A549 treated with CpdA at 1 μM for 4 hours (cell line): ENCODE measurements at places on chromosomes 7 and 10. TPM values are rescaled to one million over a fixed set of nuclear protein-coding genes. Genes with fewer than 3 reads are reported as not detected.

The PDE6C gene
- not detected in 5 replicates for total RNA-seq

The VWA2 gene
- not detected in 5 replicates for total RNA-seq

The ANKRD26 gene
- 2.2 to 3.3 TPM (median 2.9 TPM) in 5 replicates for total RNA-seq

The AHR gene
- total RNA-seq = 10.8 to 18.0 TPM (median 15.4 TPM) in 5 replicates

The RAPGEF5 gene
- 0.05 to 0.43 TPM (median 0.09 TPM) in 5 replicates for total RNA-seq

The ZDHHC6 gene
- total RNA-seq = 28.7 to 34.8 TPM (median 30.7 TPM) in 5 replicates

The TUBAL3 gene
- total RNA-seq = 0.24 to 0.49 TPM (median 0.31 TPM) in 5 replicates

The CCL24 gene
- total RNA-seq = not detected in 5 replicates

The SRI gene
- total RNA-seq = 99.7 to 141 TPM (median 133 TPM) in 5 replicates

The MYH16 gene
- 0.64 to 1.0 TPM (median 0.84 TPM) in 5 replicates for total RNA-seq

The OPTN gene
- 51.3 to 64.3 TPM (median 55.8 TPM) in 5 replicates for total RNA-seq

The ZNF438 gene
- 1.7 to 2.2 TPM (median 1.8 TPM) in 5 replicates for total RNA-seq

The DNAH11 gene
- 0.05 to 0.20 TPM (median 0.10 TPM) in 5 replicates for total RNA-seq

The KCNH2 gene
- total RNA-seq = 0.40 to 0.52 TPM (median 0.47 TPM) in 5 replicates

The PPIA gene
- 4,920 to 6,264 TPM (median 5,217 TPM) in 5 replicates for total RNA-seq

The HTR5A gene
- total RNA-seq = not detected in 5 replicates

The SUFU gene
- total RNA-seq = 6.4 to 8.4 TPM (median 7.3 TPM) in 5 replicates

The LRRC4 gene
- not detected in 5 replicates for total RNA-seq

The GPR85 gene
- not detected in 5 replicates for total RNA-seq

The CABCOCO1 gene
- total RNA-seq = 0.14 to 1.5 TPM (median 0.54 TPM) in 5 replicates

The WAPL gene
- total RNA-seq = 14.8 to 18.2 TPM (median 16.6 TPM) in 5 replicates

The ADRB1 gene
- total RNA-seq = 0.41 to 0.94 TPM (median 0.74 TPM) in 5 replicates

The EPDR1 gene
- 69.7 to 80.3 TPM (median 75.1 TPM) in 5 replicates for total RNA-seq

The TOMM7 gene
- total RNA-seq = 429 to 1,163 TPM (median 501 TPM) in 5 replicates

The TYW1B gene
- total RNA-seq = 2.7 to 3.4 TPM (median 3.1 TPM) in 5 replicates

The SPDYE6 gene
- total RNA-seq = not detected in 5 replicates

The PARG gene
- 17.1 to 23.1 TPM (median 19.1 TPM) in 5 replicates for total RNA-seq

The LAMB1 gene
- 118 to 182 TPM (median 130 TPM) in 5 replicates for total RNA-seq

The GNAT3 gene
- not detected in 5 replicates for total RNA-seq

The SLIT1 gene
- total RNA-seq = 0.05 to 0.17 TPM (median 0.07 TPM) in 5 replicates

The HOGA1 gene
- total RNA-seq = 0.81 to 2.0 TPM (median 1.3 TPM) in 5 replicates

The TSPAN15 gene
- 85.7 to 107 TPM (median 105 TPM) in 5 replicates for total RNA-seq

The SPDYE2B gene
- not detected in 5 replicates for total RNA-seq

The CALCR gene
- not detected in 5 replicates for total RNA-seq

The CCDC136 gene
- total RNA-seq = 1.8 to 3.7 TPM (median 2.2 TPM) in 5 replicates

The TRIM73 gene
- 1.3 to 2.6 TPM (median 1.9 TPM) in 5 replicates for total RNA-seq

The ZNF786 gene
- 6.2 to 6.7 TPM (median 6.5 TPM) in 5 replicates for total RNA-seq

The HOXA6 gene
- 1.4 to 1.9 TPM (median 1.8 TPM) in 5 replicates for total RNA-seq

The ENTPD1 gene
- total RNA-seq = 0.02 to 0.10 TPM in 2 of 5 replicates, not detected in the others

The CRHR2 gene
- 0.03 TPM in 1 of 5 replicates, not detected in the others for total RNA-seq

The RSPH10B gene
- 0.08 to 0.33 TPM (median 0.19 TPM) in 4 of 5 replicates, not detected in the other for total RNA-seq

The IFIT1B gene
- total RNA-seq = not detected in 5 replicates

The SUPV3L1 gene
- 35.4 to 39.2 TPM (median 37.9 TPM) in 5 replicates for total RNA-seq

The FKBP14 gene
- 7.1 to 11.4 TPM (median 10.0 TPM) in 5 replicates for total RNA-seq

The LRRC17 gene
- 0.07 to 0.12 TPM (median 0.07 TPM) in 3 of 5 replicates, not detected in the others for total RNA-seq

The GNG11 gene
- 32.3 to 35.6 TPM (median 33.9 TPM) in 5 replicates for total RNA-seq

The C10orf62 gene
- 0.12 TPM in 1 of 5 replicates, not detected in the others for total RNA-seq

The SEC61A2 gene
- total RNA-seq = 11.1 to 13.8 TPM (median 12.6 TPM) in 5 replicates

The FAM20C gene
- 29.8 to 39.0 TPM (median 35.5 TPM) in 5 replicates for total RNA-seq

The UPK3BL1 gene
- total RNA-seq = 8.6 to 16.5 TPM (median 13.2 TPM) in 5 replicates

The THSD7A gene
- total RNA-seq = 1.4 to 2.5 TPM (median 2.3 TPM) in 5 replicates

The ZNF282 gene
- 21.4 to 28.0 TPM (median 25.0 TPM) in 5 replicates for total RNA-seq

The CALHM2 gene
- total RNA-seq = 4.5 to 5.5 TPM (median 4.9 TPM) in 5 replicates
